ENCODE measurements at places on chromosomes 4 and X.
A peak's percentile ranks its signal among the peaks of the same experiment; 100 is the strongest.

- DNase-seq, result no peak
- H3K36me3 ChIP-seq, result peaks cover 5% of the 10 kb centered on the region
- no peak overlapping the region for H3K27ac ChIP-seq
- no peaks in the 10 kb centered on the region for H3K4me1 ChIP-seq
These were observed 371.5 kb upstream of the MAGEC2 start for GRCh38 chrX:142576615-142577014.

DNA sequence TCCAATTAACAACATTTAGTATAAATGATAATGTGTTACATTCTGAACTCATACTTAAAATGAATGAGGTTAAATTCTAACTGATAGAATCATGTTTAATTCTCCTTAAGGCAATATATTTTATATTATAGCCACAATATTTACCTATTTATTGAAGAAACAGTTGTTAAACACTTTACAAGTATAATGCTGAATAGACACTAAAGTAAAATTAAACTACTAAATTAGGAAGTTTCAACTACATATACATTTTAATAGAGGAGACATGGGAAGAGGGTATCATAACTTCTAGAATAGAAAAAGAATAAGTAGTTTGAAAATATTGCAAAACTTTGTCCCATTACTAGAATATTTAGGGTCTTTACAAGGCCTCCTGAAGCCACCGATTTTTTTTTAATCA, 36.2 kb upstream of the GRIA2 start:
- H3K27ac ChIP-seq, result no peak overlapping the region
- no peaks in the 10 kb centered on the region for H3K4me1 ChIP-seq
- no peak for DNase-seq
- H3K27me3 ChIP-seq, result no peaks in the 10 kb centered on the region
- H3K4me3 ChIP-seq, result no peak overlapping the region

GRCh38 chrX:152638443-152638904, 779 bp downstream of the GABRQ start:
- H3K27ac ChIP-seq, result no peak overlapping the region
- H3K4me1 ChIP-seq, result peaks cover 13% of the 10 kb centered on the region
- peaks cover 58% of the 10 kb centered on the region for H3K27me3 ChIP-seq
- H3K4me3 ChIP-seq, result peak overlapping the region; percentile 43

DNA sequence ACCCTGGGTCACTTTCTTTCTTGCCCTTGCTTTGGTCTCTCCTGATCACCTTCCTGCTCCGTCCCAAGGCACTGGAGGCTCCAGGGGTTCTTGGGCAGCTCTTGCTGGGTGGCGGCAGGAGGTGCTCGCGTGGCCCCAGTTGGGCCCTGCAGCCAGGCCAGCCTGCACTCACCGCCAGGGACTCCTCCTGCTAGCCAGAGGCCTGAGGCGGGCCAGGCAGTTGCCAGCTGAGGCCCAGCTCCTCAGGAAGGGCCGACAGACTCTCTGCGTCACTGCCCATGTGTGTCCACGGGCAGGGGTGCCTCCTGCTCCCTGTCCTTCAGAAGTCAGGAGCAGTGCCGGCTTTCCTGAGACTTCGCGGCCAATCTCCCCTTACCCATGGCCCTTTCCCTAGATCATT, 9.3 kb downstream of the SUV39H1 start:
- no peaks in the 10 kb centered on the region for H3K4me1 ChIP-seq
- no peak for DNase-seq
- peaks cover 3% of the 10 kb centered on the region for H3K27me3 ChIP-seq
- peaks cover 10% of the 10 kb centered on the region for H3K36me3 ChIP-seq

DNA sequence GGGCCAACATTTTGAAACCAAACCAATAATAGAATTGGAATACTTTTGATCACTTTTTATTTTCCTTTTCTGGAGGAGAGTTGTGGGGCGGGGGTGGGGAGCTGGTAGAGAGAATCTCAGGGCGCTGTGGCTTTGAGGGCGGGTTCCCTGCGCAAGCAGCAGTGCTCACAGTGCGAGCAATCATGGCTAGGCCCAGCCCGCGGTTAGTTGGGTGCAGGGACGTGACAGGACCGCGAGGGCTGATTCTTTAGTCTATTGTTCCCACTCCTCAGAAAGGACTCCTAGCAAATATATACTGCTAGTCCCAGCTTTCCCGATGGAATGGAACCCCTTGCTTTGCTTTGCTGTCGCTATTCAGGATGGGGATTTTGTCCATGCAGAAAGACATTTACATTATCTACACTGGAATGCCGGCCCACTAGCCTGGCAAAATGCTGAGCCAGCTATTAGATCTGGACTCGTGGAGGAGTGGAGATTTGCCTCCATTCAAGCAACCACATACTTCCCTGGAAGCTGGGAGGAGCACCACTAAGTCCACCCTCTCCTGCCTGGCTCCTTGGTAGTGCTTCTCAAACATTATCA, 23.9 kb upstream of the APLN start:
- DNase-seq, result no peak
- no peak overlapping the region for H3K4me3 ChIP-seq
- H3K27me3 ChIP-seq, result peaks cover 4% of the 10 kb centered on the region
- no peaks in the 10 kb centered on the region for H3K36me3 ChIP-seq
- H3K27ac ChIP-seq, result no peak overlapping the region

GRCh38 chr4:105430811-105431210, 43.1 kb downstream of the PPA2 start:
- no peaks in the 10 kb centered on the region for H3K4me1 ChIP-seq
- H3K27me3 ChIP-seq, result no peaks in the 10 kb centered on the region
- no peak overlapping the region for H3K27ac ChIP-seq
- DNase-seq, result no peak
- no peak overlapping the region for H3K4me3 ChIP-seq
- H3K36me3 ChIP-seq, result peaks cover 87% of the 10 kb centered on the region

- no peaks in the 10 kb centered on the region for H3K27me3 ChIP-seq
- H3K36me3 ChIP-seq, result no peaks in the 10 kb centered on the region
- no peaks in the 10 kb centered on the region for H3K4me1 ChIP-seq
- DNase-seq, result no peak
- H3K4me3 ChIP-seq, result no peak overlapping the region
- H3K27ac ChIP-seq, result peak overlapping the region; percentile 29
These were observed 7.5 kb downstream of the MSANTD1 start for GRCh38 chr4:3256230-3257102.
